ENCODE measurements at places on chromosomes 5 and 9.

DNA sequence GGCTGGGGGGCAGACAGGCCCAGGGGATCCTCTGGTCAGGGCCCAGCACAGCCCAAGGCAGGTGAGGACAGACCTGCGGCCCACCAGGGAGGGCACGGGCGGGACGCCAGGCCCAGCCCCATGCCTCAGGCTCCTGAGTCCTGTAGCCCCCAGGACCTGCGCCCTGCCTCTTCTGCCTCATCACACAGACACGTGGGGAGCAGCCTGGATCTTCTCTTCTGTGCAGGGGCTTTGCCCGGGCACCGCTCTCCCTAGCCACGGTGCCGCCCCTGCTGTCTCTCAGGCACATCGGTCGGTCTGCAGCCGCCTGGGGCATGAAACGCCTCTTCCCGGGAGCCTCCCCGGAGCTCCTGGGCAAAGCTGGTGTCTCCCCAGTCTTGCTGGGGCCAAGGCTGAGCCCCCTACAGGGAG, 40.2 kb upstream of the EGFL7 start:
- no peak for DNase-seq

GRCh38 chr5:11293523-11293922, 532.5 kb upstream of the DAP start:
- no peak for DNase-seq

- DNase-seq: no peak
Measured at GRCh38 chr5:172243302-172243701, 40.3 kb downstream of the UBTD2 start.

DNA sequence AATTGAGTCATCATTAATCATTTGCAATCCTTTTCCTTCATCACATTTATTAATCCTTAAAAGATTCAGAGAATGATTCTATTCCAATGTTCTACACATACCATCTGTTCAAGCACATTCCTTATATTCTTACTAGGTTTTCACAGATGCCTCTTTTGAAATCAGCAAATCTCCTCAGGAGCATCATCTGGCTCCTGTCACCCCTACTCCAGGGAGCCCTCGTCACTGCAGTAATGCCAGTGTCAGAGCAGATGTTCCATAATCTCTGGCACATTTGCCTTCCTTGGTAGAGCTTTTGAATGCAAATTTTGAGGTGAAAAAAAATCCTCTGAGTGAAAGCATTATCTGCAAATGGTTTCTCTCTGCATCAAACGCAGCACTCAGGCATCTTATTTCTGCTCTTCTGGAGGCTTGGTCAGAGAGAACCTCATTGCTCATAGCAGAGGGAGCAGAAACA, 7.6 kb upstream of the KCNV2 start:
- DNase-seq: no peak

DNA sequence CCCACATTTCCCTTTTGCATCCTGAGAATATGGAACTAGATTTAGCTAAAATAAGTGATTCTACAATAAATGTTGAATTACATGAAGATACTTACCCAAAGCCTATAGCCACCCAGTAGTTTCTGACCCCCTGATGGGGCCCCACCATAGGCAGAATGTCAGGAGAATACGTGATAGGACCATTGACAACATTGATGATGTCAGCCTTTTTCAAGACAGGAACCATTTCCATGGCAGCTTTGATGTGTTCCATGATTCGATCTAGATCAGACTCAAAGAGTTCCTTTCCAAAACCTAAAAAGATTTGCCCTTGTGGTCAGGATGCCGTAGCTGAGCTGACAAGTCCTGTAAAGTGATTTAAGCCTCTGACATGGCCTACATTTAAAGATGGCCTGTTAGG, 27.3 kb downstream of the DMGDH start:
- DNase-seq: no peak

- DNase-seq: no peak
Measured at GRCh38 chr9:94944626-94945025, 218.1 kb downstream of the AOPEP start.

DNA sequence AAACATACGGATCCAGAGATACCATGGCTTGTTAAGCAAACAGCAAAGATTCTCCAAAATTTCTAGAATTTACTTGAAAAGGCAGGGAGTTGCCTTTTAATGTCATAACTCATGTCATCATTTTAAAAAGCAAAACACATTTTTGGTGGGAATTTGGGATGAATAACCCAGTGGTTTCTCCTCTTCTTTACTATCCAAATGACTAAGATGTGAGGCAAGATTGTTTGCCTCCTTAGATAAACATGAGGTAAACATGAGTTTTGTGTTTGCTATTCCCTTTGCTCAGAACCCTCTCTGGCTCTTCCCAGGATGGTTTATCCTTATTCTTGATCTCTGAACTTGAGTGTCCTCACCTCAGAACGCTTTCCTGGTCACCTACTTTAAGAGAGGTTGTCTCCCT, 267.0 kb downstream of the EBF1 start:
- DNase-seq: no peak

DNA sequence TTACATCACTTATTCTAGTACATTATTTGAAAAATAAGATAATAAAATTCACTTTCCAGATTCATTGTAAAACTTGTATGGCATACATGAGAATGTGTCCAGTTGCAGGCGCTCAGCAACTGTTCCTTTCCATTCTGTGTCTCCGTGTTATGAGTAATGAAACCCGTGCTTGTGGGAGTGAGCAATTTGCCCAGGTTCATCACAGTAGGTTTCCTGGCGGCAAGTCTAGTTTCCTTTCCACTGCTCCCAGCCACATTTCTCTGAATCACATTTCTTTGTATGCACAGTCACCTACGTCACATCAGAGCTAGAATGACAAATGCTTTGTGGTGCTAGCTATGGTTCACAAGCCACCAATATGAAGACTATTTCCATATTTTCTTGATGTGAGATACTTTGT, 39.9 kb downstream of the MOCS2 start:
- no peak for DNase-seq

GRCh38 chr9:25415718-25416117, 262.5 kb downstream of the TUSC1 start:
- DNase-seq: no peak

GRCh38 chr5:137091472-137091871, 407.7 kb downstream of the SPOCK1 start:
- DNase-seq: no peak

- DNase-seq: no peak
Measured at GRCh38 chr5:151665613-151666012, 21.1 kb downstream of the SPARC start.

DNA sequence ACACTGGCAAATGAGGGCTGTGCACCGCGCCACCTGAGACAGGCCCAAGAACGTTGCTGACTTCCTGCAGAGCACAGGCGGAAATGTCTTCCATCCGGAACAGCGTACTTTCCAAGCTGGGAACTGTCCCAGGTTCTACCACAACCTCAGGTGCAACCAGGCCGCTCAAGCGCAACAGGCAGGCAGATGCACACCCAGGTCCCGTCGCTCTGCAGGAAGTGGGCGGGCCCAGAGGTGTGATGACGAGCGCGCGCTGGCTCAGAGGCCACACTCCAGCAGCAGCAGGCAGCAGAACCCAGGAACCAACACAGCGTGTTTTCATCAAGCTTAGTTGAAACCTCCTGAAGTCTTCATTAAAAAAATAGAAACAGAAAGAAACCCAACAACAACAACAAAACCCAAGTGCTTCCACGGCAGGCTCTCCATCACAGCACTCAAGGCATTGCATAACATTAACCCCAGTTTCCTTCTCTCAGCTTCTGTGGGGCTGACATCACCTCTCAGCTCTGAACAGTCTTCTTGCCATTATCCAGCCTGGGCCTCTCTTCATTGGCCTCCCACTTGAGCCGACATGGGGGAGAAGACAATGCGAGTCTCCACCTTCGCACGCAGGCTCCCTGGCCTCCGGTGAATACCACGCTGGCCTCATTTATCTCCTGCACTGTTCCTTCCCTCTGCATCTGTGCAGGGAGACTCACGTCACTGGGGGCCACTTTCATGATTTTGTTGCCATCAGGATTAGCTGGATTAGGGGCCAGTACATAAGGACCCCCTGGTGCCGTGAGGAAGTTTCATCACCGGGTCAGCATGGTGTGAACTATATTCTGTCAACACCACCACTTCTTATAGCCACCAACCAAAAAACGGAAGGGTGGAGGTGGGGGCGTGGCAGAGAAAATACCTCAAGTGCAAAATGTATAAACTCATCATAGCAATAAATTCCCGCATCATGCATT, 22.1 kb downstream of the PTCH1 start:
- DNase-seq: no peak

- no peak for DNase-seq
Measured at GRCh38 chr9:593809-594208, 247.7 kb upstream of the DMRT1 start.

- no peak for DNase-seq
Measured at GRCh38 chr9:131657456-131657855, 82.4 kb downstream of the RAPGEF1 start.

DNA sequence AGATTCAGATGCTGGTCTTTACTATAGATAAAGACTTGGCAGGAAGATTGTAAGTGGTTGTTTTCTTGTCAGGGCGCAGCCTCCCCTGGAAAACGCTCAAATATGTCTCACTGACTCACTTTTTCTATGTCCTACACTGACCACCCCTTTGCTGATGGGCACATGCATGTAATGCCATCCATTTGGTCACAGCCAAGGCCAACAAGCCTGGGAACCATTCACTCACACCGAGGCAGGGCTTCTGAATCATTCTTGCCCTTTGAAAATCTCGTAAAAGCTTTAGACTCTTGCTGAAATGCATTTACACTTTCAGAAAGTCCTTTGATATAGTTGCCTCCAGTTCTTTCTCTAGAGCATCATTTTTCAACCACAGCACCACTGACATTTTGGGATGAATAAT, 249.4 kb downstream of the ACTL7B start:
- DNase-seq: no peak

DNA sequence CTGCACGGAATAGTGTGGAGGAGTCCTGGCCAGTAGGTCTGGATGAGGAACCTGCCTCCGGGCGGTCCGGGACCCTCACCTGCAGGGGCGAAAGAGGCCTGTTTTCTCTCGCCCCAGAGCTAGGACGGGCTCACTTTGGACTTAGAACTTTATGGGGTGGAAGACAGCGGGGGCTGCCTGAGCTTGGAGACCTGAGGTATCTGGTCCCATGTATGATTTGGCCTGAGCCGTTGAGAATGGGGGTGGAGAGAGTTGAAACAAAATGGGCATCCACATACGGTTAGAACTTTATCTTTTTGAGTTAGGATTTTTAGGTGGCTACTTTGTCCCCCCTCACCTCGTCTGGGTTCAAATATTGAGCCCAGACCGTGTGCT, 681 bp upstream of the ETF1 start:
- DNase-seq: no peak

DNA sequence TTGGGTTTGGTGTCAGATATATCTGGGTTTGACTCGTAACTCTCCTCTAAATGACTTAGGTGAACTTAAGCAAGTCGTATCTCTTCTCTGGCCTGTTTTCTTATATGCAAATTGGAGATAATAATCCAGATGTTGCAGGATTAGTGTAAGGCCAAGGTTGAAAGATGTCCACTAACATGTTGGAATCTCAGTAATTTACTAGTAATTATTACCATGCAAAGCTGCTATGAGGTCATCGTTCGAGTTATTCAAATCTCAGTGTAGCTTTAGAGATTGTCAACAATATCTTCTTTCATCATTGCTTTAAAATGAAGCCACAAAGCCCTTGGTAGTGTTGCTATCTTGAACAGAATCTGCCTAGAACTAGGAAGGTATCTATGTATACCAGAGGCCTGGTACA, 437.7 kb upstream of the KLF4 start:
- no peak for DNase-seq

- DNase-seq: no peak
Measured at GRCh38 chr5:104913841-104914281, 1351.3 kb upstream of the NUDT12 start.

DNA sequence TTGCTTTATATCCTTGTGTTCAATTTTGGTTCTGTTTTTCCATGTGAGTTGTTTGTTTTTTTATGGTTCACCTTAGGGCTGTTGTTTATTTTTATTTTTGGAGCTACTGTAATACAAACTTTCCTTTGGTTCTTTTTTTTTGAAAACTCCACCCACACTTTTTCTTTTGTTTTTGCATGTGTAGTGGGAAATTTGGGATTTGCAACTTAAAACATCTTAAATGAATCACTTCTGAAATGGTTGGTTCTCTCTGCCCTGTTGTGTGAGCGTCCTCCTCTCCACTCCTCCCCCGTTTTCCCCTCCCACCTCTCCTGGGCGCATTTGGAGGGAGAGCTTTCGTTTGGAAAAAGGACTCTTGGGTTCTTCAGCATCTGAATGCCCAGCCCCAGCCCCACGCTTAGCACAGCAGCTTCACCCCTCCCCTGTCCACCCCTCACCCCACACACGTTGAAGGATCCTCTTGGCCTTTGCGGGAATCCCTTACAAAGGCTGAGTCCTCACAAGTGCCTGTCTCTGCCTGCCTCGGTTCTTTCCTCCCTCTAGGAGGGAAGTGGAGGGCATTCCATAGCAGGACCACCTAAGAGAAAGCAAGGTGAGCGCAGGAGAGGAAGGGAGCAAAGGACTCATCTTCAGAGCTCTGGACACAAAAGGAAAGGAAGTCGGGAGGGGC, 67.2 kb downstream of the DMRT1 start:
- DNase-seq: no peak

GRCh38 chr9:109517901-109518377, 19.8 kb upstream of the PTPN3 start:
- DNase-seq: no peak

DNA sequence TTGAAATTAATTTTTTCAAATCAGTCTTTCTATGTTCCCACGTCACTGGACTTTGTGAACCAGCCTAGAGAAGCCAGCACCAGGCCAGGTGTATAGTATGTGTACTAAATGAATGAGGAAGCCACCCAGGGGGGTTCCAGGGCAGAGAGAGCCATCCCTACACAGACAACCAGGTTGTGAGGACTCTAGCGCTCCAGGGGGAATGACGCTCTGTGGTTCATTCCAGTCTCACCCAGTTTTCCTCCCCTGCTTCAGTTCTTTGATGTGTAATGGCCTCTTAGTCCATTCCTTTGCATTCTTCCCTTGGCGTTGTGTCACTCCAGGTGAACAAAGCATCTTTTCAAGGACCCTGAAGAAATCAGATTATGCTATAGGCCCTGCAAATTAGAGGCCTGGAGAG, 330.6 kb downstream of the NSG2 start:
- no peak for DNase-seq

DNA sequence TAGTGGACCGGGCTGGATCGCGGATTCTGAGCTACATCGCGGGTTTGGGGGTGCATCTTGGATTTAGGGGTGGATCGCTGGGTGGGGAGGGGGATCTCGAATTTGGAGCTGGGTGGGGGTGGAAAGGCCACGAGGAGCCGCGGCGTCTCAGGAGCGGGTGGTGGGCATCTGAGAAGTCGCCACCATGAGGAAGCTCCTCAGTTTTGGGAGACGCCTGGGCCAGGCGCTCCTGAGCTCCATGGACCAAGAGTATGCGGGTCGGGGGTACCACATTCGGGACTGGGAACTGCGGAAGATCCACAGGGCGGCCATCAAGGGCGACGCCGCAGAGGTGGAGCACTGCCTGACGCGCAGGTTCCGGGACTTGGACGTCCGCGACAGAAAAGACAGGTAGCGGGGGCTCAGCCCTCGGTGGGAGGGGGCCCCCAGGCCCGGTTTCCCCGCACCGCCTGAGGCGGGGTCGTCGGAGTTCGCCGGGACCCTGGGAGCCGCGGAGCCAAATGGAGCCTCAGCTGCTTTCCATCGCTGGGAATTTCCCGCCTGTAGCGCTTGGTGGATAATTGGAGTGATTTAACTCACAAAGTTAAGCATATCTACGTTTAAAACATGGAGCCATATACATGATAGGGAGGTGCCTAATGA, 376 bp downstream of the ANKRD18B start:
- DNase-seq: no peak
